Skeletal muscle cell (primary cell): ENCODE measurements at places on chromosomes 16 and 17.

DNA sequence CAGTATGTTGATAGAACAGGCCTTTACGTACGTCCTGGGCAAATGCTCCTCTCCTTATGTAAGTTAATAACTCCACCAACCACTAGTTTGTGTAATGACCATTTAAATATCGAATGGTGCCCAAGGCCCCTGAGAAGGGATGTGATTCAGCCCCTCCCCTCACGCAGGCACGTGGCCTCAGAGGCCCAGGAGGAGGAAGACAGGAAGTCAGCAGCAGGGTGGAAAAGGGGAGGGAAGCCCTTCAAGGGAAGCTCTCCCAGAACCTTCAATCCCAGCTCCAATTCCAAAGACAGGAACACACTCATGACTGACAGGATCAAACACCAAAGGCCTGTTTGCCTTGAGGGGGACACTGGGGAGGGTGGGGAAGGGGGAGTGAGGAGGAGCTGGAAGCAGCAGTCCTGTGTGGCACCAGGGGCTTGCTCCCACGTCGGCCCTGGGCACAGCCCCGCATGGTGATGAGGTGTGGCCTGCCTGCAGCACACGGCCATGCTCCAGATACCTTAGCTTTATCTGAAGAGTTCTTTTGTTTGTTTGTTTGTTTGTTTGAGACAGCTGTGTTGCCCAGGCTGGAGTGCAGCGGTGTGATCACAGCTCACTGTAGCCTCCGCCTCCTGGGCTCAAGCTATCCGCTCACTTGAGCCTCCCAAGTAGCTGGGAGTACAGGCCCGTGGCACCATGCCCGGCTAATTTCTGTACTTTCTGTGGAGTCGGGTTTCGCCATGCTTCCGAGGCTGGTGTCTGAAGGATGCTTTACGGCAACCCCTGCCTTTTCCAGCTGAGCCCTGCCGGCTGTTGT is 105.0 kb downstream of the ZNF778 start:
- peak; percentile 71 for DNase-seq

GRCh38 chr17:9839433-9839832 is 13.7 kb downstream of the GLP2R start:
- no peak for DNase-seq

DNA sequence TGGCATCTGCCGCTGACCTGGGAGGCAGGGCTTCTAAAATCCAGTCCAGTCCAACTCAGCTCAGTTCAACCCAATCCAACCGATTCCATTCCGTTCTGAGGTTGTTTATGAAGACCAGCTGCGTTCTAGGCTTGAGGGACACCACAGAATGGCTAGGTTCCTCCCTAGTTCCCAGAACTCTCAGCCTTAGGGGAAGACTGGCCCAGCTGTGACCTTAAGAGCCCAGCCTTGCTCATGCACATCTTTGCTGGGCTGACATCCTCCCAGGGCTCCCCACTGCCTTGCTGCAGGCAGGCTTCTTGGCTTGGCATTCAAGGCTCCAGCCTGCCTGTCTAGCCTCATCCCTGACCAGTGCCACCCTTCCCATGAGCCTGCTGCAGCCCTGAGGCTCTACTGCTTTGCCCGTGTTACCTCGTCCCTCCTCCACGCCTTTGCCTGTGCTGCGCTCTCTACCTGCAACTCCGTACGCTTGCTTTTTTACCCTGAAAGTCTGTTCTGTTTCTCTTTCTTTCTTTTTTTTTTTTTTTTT is 7.9 kb downstream of the SLC12A3 start:
- DNase-seq = no peak

- DNase-seq = no peak
Measured at GRCh38 chr16:79687249-79688130, 87.0 kb upstream of the MAF start.

DNA sequence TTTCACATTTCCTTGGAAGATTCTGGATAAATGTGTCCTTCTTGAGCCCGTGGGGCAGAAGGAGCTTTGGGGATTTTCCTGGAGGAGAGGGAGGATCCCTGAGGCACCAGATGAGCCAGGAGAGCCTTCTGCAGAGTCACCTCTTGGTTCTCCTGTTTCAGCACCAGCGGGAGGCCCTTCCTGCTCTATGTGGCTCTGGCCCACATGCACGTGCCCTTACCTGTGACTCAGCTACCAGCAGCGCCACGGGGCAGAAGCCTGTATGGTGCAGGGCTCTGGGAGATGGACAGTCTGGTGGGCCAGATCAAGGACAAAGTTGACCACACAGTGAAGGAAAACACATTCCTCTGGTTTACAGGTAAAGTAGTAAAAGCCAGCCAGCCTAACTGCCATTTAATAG is 77.1 kb downstream of the ARSG start:
- no peak for DNase-seq

DNA sequence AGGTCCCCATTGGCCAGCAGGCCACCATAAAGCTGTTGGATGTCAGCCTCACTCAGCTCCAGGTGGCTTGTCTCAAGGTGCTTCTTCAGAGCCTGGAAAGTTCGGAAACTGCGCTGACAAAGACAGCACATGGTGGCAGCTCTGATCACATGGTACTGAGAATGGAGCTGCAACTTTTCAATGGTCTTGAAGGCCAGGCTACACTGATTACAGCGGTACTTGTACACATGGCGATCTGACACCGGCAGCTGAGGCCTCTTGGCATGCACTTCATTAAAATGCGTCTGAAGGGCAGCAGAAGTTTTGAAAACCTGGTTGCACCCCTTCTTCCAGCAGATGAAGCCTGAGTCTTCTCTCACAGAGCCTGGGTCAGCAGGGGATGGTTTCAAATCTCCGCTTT is 249.7 kb downstream of the ZFHX3 start:
- no peak for DNase-seq

DNA sequence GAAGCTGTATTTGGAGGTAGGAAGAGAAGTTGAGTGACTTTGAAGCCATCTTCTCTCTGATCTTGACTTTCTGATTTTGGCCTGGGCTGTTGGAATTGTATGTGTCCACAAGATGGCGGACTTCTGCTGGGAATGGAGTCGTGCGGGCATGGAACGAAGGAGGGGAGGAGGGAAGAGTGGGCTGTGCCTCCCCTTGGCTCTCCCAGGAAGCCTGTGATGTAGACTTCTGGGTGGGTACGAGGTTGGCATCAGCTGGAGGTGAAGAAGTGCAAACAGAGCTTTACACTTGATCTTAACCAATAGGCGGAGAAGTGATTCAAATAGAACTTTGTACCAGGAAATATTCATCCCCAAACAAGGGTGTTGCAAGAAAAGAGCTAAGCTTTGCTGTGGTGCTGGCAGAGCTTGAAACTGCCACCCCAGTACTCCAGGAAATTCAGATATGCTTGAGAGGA is 7.4 kb upstream of the TMEM220 start:
- DNase-seq = peak; percentile 7

DNA sequence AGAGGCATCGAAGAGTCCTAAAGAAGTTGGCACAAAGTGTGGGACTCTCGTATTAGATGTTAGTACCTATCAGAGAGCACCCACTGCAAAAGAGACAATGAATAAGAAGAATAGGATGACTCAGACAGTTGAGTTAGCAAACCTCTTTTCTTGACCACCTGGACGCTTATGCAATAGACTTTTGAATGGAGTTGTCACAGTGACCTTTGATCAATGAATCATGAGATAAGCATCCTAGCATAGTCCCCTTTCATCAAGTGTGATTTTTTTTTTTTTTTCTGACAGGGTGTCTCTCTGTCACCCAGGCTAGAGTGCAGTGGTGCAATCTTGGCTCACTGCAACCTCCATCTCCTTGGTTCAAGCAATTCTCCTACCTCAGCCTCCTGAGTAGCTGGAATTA is 1417.9 kb upstream of the GOT2 start:
- DNase-seq = no peak

DNA sequence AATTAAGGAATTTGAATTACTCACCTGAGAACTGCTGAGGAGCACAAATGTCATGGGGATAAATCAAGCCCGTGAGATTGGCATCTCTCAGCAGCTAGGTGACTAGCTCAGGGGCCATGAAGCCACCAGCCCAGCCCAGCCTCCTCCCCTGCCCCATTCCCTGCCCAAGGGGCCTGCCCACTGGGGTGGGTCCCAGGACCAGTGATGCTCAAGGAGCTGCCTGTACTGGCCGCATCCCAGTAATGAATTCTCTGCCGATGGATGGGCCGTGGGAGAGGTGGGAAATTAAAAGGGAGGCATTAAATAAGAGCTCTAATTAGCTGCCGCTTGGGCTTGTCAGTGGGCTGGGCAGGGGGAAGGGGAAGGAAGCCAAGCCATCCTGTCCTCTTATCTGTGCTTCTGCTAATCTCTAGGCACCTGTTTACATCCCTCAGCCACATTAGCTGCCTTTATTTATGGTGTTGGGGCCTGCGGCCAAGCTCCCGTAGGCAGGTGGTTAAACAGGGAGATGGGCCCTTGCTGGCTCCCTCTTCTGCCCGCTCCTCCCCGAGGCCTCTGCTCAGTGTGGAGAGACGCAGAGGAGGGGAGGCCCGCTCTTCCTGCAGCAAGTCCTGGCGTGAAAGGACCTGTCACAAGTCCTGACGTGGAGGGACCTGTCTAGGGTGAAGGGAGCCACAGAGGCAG is 48.8 kb downstream of the PIPOX start:
- DNase-seq = no peak

DNA sequence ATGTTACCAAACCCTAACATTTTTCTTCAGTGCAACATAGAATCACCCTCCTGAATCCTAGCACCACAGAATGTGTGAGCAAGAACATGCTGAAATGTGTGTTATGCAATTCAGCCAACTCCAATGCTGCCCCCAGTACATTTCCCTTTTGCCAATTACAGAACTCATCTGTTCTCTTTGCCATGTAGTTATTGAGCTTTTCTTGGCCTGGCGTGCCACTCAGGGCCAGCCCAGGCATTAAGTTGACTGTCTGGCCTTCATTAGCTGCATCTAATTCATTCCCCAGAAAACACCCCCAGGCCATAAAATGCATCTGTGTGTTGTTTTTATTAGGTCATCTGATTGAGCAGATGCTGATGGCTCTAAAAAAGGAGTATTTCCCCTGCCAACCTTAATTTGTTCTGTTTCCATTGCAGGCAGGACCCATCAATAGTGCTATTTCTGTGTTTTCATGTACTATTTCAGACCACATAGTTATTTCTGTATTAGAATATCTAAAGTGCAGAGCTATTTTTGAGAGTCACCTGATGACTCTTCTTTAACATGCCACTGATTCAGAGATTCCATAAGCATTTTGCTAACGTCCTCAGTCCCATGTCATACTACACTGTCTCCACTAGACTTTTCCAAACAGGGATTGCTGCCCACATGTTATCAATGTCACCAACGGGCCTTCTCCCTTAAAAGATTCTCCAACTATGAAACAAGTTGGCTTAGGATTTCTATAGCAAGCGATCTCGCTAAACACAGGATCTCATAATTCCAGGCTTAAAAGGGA is 969.7 kb downstream of the CDH11 start:
- DNase-seq = no peak

GRCh38 chr17:77959126-77959925 is 823 bp downstream of the TNRC6C start:
- DNase-seq = no peak

- no peak for DNase-seq
Measured at GRCh38 chr16:89672177-89672941, 14.1 kb upstream of the CDK10 start.

DNA sequence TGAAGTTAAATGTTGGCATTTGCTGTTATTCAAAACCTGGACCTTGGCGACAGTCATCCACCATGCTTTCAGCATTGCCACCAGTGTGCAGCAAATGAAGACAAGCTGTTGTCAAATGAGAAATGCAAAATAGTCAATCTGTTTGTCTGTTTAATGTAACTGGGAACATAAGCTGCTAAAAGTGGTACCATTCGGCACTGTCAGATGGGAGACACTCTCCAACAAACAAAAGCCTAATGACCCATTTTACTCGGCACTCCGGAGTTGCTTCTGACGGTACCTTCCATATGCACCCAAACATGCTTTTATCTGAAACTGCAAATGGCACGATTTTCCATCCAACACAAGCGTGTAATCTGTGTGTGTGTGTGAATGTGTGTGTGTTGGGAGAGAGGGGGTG is 297.8 kb downstream of the MAF start:
- DNase-seq = no peak

DNA sequence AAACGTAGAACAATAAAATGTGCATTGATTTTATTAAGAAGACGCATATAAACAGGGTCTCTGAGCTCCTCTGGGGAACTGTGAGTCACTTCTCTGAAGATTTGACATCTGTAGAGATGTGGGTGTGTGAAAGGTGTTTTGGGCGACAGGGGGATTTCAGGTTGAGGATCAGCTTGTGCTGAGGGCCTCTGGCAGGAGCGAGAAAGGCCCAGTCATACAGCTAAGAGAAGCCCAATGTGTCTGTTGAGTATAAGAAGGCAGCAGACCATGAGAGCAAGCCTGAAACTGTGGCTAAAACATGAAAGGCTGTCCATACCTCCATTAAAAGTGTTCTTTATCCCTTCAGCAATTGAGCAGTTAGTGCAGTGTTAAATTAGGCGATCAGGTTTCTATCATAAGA is 406.5 kb upstream of the MON1B start:
- no peak for DNase-seq

DNA sequence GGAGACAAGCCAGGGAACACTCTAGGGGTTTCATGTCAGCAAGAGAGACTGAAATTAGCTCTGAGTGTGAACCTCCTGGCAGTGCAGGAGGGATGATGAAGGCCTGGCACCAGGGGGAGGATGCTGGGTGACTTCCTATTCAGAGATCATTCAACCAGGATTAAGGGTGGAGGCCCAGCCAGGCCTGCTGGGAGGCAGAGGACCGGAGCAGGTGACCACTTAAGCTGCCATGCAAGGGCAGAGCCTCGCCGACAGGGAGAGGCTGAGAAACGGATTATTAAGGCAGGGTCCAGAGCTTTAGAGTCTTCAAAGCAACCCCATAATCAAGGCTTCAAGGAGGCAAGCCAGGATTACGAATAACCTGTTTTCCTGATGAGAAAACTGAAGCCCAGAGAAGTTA is 10.6 kb upstream of the SRCIN1 start:
- no peak for DNase-seq

DNA sequence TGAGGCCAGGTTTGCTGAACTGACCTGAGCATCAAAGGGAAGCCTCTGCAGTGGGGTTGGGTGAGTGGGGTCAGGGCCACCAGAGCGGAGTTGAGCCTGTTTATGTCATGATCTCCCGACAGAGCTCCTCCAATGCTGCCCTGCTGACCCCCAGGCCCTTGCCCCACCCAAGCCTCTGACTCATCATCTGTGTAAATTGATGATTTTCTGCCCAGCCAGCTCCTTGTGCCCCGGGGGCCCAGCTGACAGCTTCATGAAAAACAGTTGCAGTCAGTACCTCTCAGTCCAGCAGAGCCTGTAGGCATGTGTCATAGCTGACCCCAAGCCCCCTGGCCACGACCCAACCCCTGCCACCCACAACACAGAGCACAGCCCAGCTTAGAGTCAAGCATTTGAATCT is 134.9 kb downstream of the CCT6B start:
- no peak for DNase-seq

DNA sequence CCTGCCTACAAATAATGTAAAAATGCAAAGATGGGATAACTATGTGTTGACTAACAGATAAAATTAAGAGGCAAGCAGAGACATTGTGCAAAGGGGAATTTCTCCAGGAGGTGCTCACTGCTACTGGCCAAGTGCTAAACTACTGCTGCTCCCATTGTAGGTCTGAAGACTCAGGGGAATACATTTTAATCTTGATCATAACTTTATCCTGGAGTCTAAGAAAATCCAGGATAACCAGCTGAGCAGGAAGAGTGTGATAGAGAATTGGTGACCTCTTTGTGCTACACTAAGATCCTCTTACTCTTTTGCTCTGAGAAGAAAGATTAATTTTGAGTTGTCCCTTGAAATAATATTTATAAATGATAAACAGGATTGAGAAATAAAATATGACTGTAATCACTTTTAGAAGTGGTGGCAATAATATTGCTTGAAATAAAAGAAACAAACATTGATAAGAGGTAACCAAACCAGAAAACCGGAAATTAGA is 5.9 kb downstream of the RNF43 start:
- DNase-seq = no peak
